ENCODE measurements at places on chromosomes 6 and 20.
A peak's percentile ranks its signal among the peaks of the same experiment; 100 is the strongest.

GRCh38 chr6:16698997-16699868 lies 62.0 kb downstream of the ATXN1 start:
- no peak for DNase-seq

DNA sequence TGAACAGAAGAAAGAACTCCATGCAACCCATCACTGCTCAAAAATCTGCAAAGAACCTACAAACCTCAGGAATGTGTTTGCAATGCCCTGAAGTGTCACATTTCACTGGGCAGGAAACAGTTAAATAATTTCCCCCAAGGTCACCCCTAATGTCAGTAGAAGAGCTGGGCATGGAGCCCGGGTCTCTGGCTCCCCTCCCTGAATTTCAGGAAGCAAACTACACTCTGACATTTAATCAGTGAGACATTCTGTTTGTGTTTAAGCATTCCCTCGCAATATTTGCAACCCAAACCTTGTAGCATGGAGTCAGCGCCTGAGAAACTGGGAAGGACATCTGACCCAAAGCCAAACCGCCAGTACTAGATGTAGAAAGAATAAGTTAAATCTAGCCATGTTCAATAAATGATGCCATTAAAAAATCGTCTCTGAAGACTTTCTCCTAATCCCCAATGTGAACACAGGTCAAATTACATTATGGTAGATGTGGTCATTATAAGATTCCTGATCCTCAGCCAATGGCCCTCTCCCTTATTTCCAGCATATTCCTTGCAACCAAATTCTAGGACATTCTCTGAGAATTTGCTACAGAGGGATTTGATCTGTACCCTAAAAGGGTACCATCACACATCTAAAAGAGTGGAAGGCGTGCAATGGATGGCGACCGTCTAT lies 91.2 kb upstream of the ADTRP start:
- DNase-seq, result no peak

GRCh38 chr20:63706027-63706695 lies 1.6 kb downstream of the ARFRP1 start:
- no peak for DNase-seq

DNA sequence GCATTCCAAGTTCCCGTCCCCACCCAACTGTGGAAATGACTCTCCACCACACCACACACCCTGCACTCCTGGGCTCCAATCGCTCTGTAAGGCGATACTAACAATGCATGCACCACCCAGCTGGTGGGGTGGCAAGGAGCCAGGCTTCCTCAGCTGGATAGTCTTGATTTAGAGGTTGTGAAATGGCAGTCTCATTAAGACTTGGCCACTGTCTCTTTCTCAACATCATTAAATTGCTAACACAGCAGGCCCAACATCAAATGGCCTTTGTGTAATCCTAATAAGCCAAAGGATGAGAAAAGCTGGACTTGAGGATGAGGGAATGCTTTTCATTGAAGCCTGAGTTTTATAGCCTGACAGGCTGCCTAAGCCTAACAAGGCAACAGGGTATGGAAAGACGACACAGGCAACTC lies 223.7 kb downstream of the GMDS start:
- peak; percentile 70 for DNase-seq

DNA sequence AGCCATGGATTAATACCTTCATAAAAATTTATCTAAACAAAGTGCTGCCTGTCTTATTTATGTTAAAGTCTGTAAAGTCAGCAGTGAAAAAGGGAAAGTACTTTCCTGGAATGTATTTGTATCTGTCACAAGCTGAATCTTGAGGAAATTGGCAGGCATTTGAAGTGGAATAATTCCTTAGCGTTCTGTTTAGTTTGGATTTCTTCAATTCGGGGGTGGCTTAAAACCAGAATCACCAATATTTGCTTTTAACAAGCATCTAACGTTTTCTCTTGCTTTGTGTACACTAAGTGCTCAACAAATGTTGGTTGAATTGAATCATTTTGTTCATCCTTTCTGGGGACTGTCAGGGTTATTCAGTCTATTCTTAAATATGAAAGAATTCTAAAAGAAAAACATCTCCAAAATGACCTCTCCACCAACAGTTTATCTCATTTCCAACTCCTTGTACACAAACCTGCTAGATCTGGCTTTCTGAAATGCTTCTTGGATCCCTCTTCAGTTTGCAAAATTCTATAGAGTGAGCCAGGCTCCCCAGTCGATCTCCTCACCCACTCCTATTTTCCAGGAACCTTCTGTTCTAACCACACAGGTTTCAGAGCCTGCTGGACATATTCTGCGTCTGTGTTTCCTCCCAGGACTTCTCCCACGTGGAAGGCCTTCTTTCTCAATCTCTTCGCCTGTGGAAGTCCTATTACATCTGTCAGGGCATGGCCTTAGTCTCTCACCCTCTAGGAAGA lies 2.0 kb upstream of the NPEPL1 start:
- no peak for DNase-seq

- no peak for DNase-seq
Measured at GRCh38 chr6:38352636-38353035, 287.1 kb downstream of the BTBD9 start.

DNA sequence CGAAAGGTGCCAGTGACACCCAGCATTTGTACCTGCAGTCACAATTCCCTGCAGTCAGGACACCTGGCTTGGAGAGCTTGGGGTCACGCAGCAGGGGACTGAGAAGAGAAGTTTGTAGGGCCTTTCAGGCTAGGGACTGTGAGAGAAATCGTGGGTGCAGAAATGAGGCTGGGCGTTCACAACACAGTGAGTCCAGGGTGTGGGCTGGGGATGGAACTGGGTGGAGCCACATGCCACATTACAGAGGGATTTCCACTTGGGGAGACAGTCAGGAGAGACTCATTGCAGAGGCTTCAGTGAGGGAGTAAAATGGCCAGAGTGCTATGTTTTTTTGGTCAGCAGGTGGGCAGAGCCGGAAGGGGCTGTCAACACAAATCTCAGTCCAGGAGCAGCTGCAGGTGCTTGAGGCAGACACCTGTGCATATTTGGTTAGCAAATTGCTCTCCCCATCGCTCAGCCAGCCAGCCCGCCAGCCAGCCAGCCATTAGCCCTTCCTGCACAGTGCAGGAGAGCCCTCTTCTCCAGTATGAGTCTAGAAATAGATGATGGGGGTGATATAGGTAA lies 7.4 kb downstream of the ITPR3 start:
- peak; percentile 59 for DNase-seq

DNA sequence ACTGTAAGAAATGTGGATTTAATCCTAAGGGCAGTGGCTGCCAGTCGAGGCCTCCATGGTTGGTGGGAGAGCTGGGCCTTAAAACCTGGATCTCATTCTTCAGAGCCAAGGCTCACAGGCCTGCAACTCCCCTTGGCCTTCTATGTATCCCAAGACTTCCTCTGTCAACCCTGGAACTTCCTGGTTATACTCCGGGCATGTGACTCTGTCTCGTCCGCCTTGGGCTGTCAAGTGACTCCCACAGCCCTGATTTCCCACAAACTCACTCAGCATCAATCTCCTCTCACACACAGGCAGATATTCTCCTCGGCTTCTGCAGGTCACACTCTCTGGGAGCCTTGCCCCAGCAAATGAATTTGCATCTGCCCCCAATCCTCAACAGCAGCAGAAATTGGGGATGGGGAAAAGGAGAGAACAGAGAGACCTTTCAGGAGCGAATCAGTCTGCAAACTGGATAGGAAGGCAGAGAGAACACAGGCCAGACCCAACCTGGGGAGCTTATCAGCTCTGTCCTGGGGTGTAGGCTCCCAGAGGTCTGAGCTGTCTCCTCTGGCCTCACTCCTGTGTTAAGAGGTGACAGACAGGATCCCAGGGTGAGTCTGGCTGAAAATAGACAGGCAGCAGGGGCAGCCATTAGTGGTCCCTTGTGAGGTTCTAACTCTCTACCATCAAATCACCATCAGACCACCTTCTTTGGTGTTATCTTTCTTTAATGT lies 30.4 kb upstream of the PREX1 start:
- no peak for DNase-seq

DNA sequence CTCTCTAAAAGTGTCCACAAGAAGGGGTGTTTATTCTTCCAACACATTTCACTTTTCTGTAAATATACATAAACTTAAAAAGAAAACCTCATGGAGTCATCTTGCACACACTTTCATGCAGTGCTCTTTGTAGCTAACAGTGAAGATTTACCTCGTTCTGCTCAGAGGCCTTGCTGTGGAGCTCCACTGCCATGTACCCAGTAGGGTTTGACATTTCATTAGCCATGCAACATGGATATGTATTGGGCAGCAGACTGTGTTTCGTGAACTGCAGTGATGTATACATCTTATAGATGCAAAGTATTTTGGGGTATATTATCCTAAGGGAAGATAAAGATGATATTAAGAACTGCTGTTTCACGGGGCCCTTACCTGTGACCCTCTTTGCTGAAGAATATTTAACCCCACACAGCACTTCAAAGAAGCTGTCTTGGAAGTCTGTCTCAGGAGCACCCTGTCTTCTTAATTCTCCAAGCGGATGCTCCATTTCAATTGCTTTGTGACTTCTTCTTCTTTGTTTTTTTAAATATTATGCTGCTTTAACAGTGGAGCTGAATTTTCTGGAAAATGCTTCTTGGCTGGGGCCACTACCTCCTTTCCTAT lies 17.9 kb downstream of the IRF4 start:
- DNase-seq, result no peak

DNA sequence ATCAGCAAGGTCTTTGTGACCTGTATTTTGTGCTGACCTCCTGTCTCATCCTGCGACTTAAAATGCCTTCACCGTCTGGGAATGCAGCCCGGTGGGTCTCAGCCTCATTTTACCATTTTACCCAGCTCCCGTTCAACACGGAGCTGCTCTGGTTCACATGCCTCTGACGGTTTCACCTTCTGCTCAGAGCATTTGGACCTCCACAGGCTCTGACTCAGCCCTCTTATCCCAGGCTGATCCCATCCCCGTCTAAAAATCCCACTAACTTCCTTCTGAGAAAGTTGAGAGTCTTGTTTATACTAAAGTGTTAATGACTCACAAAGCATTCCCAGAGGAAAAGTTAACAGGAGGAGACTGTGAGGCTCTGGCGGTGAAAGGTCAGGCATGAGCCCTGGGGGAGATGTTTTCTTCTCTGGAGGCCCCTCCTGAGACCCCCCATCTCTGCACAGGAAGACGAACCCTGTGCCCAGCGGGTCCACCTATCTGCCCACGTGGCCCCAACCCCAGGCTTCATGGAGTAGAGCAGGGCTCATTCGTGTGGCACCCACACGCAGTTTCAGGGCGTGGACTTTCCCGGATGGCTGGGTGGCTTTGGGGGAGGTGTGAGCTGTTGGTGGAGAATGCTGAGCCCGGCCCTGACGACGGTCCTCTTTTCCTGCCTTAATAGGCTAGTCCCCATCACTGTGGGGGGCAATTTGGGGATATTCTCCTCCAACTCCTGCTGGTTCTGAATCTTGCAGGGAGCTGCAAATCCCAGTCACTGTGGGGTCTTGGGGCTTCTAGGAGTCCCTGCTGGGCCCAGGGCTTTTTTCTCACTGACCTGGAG lies 3.3 kb upstream of the BIRC7 start:
- DNase-seq, result no peak

- no peak for DNase-seq
Measured at GRCh38 chr20:32451682-32452461, 93.7 kb downstream of the ASXL1 start.

Measured in NCI-H1092 treated with DMSO at 0.1 percent for 48 hours (cell line).